ENCODE measurements at places on chromosomes 3 and 15.

GRCh38 chr15:40952301-40952900 lies 870 bp upstream of the CHAC1 start:
- DNase-seq, result no peak

DNA sequence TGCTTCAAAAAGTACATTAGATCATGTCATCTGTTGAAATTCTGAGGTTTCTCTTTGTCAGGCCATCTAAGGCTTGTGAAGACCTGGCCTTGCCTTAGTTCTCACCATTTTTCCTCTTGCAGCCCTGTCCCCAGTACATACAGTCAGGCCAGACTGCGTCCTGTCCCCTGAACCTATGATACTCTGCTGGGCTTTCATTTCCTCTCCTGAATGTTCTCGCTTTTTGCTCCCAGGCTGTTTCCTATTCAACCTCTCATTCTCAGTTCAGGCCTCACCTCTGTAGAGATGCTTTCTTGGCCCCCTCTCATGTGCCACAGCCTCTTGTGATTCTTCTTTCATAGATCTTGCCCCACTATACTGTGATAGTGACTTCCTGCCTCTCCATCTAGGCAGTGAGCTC lies 648.8 kb upstream of the KCNMB2 start:
- DNase-seq, result no peak

DNA sequence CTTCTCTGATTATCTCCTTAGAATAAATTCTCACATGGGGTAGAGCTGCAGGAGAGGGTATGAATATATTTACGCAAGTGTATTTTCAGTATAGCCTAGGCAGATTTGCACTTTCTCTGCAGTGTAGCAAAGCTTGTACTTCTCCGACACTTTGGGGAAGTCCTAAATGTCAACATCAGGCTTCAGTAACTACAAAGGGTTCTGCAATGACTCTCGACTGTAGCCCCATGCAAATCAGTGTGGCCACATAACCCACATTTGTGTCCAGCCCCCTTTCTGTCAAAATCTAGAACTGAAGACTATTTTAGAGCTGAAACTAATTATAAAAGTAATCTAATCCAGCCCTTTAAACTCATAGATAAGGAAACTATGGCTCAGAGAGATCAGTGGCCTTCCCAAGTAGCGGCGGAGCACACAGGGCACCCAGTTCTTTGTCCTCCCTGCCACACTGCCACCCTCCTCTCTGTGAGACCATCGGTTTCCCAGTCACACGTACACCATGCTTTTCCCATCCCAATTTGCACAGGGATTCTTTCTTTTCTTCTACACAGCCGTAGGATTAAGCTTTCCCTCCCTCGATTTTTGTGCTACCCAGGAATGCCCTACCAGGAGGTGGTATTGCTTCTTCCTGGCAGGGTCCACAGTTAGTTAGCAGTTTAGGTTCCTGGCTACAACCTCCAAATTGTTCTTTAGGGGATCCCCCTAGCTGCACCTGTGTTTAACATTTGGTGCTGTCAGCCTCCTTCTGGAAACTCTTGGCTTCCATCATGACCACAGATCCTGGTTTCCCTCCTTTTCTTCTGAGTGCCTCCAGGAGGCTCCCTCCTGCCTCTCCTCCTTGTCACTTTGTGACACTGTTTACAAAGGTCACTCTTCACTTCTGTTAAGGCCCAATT lies 22.9 kb downstream of the MRAS start:
- no peak for DNase-seq

DNA sequence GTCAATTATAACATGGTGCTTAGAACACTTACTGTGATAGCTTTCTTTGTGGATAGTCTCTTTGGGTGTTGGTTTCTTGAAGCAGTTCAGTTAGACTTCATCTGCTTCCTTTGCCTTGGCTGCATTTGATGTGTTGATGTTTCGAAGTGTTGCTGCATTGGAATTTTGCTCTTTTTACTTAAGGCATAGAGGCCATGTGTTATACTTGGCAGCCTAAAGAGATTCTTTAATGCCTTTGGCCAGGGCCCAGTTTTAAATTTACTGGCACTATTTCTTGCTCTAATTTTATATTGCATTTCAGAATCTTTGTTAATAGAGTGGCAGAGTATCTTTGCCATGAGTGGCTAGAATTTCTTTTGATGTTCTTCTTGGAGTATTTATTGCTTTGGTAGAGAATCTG lies 21.2 kb downstream of the NR1D2 start:
- no peak for DNase-seq

- no peak for DNase-seq
These were observed 174.7 kb upstream of the IL12A start for GRCh38 chr3:159813822-159814531.

DNA sequence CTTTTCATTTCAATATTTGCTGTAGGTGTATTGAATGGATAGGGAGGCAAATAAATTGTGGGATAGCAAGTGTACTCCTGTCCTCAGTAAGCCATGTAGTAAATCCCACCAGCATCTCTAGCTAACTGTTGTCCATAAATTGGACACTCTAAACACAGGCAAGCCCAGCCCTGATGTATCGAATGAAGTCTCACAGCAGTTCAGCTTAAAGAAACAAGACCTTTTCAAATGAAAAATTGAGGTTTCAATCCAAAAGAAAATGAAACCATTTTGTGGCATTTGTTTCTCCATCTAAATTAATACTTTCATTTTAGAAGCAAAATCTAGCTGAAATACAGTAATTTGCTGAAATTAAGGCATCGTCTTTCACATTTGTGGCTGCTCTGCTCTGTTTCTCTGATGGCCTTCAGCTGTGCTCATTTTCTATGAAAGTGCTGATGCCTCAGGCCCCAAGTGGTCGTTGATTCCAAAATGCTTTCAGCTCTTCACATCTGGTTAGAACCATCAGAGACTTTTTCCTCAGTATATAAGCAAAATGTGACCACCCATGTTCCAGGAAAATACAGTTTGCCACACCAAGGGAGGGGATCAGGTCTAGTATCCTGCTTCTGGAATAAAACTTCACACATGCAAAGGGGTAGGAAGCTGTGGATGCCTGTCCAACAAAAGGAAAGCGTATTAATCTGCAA lies 245.0 kb downstream of the ZMAT3 start:
- no peak for DNase-seq

DNA sequence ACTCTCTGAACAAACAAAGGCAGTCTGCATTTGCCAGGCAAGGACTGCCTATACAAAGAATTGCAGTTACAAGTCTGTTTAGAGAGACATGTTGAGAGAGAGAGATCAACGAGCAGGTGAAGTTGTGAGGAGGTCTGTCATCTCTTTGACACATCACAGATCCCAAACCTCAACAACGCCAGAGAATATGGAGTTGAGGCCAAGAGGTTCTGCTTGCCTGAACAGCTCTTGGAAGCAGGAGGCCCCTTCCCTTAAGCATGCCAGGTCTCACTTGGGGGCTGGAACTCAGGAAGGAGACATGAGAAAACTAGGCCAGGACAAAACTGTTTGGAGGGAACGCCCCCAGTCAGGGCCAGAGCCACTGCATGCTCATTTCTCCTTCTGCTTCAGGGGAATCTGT lies 22.3 kb upstream of the MUSTN1 start:
- no peak for DNase-seq

- no peak for DNase-seq
These were observed 434.2 kb upstream of the CCDC54 start for GRCh38 chr3:106943071-106943470.

- DNase-seq, result no peak
These were observed 239.3 kb downstream of the CPNE4 start for GRCh38 chr3:131795390-131796090.

GRCh38 chr3:140602781-140603180 lies 75.1 kb upstream of the TRIM42 start:
- DNase-seq, result no peak

DNA sequence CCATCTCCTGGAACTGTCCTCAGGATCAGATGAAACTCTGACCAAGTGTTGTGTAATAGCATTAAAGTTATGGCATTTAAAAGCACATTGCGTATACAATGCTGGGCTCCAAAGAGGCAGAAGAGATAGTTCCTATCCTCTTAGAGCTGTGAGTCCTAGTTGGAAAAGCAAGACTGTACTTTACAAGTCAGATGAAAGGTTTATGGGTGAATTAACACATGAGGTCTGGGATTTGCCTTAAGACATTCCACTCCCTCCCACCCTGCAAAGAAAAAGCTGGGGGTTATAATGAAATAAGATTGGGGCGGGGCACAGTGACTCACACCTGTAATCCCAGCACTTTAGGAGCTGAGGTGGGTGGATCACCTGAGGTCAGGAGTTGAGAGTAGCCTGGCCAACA lies 35.6 kb downstream of the SNAPC5 start:
- no peak for DNase-seq

- DNase-seq, result no peak
These were observed 1.8 kb downstream of the ARHGEF26 start for GRCh38 chr3:154122912-154123559.

DNA sequence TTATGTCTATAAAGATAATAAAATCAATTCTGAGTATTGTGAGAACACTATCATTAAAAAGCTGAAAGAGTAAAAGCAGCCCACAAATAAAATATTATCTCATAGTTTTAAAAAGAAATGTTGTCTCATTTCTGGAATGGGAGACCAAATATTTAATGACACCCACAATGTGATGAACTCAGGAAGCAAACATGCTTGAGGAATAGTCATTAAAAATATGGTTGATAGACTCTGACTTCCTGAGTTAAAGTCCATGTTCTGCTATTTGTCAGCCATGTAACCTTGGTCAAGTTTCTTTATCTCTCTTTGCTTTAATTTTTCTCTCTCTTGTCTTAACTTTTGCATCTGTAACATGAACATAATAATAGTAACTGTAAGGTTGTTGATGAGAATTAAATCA lies 35.5 kb upstream of the CHMP2B start:
- no peak for DNase-seq

DNA sequence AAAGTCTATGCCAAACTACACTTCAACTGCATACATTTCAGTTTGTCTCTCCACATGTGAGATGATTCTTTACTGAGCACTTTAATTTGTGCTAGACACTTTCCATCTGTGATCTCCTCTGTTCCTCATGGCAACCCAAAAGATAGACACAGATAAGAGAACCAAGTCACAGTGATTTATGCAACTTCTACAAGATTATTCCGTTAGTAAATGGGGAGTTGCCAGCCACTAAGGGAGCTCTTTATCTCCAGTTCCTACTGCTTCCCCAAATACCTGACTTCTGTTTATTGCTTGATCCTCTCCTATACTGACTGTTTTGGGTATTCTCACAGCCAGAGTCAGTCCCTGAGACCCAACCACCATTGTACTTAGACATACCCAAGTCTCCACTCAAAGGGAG lies 24.1 kb upstream of the AKAP13 start:
- no peak for DNase-seq

GRCh38 chr15:99275061-99275460 lies 23.8 kb downstream of the LRRC28 start:
- DNase-seq, result no peak

GRCh38 chr15:39219608-39220007 lies 361.3 kb upstream of the THBS1 start:
- DNase-seq, result no peak

DNA sequence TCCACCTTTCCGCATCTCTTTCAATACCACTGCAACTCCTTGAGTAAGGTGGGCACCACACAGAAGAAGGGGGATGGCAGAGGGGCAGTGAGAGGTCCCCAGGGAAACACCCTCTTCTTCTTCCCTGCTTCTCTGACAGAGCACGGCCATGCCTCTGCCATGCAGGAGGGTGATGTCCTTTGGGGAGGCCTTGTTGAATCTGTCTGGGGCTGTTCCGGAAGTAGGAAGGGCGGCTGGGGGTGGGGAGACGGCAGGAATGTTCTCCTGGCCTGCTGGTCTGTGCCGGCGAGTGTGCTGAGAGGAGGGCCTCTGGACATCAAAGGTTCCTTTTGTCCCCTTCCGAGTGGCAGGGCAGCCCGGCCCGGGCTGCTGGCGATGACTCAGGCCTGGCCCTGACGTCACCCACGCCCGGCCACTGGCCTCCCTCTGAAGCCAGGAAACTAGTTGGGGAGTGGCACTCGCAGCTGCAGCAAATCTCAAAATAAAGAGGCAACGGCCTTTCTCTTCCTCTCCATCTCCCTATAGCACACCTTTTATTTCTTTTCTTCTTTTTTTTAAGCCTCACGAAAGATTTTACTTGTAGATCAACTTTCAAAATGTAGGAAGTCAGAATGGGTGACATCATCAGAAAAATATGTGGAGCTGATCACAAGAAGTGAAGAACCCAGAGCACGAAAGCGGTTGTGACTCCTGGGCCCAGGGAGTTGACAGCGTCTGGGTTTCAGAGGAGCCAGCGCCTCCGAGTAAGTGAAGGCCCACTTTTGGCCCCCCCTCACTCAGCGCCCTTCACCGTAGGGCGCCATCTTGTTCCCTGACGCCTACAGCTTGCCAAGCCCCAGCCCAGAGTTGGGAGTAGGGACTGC lies at the start of gene ZBTB38:
ZBTB38 (plus strand) TSS at position 443 of the 863 bp plus-strand sequence. CDS start 73,885 bp downstream, outside the sequence.
- no peak for DNase-seq

DNA sequence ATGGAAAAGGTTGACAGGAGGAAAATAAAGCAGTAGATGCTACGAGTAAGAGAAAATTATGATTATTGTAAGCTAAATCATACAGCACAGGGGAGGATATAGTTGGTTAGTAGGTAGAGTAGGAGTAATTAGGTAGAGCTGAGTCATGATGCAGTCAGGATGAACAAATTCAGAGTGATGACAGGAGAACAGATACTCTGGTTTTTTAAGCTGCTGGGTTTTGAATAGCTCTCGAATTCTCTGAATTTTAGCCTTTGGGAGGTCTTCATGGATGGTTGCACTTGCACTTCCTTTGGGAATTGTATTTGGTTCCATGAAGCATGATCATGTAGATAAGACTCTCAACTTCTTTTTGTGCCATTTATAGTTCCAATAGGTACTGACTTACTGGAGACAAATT lies 96.2 kb downstream of the ECT2 start:
- DNase-seq, result no peak

DNA sequence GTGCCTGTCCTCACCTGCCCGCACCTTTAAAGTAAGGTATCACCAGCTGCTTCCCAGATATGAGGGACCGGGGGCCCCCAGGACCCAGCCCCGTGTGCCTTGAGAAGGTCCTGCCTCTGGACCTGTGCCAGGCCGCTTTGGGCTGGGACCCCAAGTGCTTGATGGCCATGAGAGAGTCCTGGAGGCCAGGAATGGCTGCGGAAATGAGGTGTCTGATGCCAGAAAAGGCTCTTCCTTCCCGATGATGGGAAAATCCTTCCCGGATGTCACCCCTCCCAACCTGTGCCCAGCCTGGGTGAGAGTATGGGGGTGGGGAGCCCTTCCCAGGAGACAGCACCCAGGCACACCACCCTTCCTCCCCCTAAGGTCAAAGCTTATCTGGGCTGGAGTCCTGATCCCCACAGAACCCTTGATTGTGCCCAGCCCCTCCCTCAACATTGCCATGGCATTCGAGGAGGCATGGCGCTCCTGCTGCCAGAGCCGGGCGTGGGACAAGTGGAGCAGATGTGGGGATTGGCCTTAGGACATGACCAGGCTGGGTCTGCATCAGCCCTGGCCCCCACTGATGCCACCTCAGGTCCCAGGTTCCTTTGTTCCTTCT lies 14.2 kb downstream of the SEMA3F start:
- DNase-seq, result no peak

GRCh38 chr3:73955494-73956070 lies 330.8 kb upstream of the PDZRN3 start:
- DNase-seq, result no peak

GRCh38 chr3:12327021-12327420 lies 38.2 kb downstream of the PPARG start:
- DNase-seq, result no peak

Measured in activated CD4-positive, CD25-positive, alpha-beta regulatory T cell (primary cell).